ENCODE measurements at places on chromosomes 13 and 19.

DNA sequence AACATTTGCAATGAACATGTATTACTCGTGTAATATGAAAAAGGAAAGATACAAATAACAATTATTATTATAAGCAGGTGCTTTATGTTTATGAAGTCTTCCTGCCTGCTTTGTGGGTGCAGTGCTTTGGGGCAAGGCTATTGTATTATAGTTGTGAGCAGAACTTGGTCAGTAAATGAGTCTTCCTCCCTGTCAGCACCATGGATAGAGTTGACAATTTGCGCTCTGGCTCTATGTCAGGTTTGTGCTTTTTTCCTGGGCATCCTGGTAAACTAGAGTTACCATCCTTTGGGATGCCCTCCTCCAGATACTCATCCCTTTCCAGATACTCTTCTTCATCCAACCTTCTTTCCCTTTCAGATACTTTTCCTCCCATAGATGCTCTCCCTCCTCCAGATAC is 19.6 kb downstream of the ERICH6B start:
- no peak for DNase-seq

DNA sequence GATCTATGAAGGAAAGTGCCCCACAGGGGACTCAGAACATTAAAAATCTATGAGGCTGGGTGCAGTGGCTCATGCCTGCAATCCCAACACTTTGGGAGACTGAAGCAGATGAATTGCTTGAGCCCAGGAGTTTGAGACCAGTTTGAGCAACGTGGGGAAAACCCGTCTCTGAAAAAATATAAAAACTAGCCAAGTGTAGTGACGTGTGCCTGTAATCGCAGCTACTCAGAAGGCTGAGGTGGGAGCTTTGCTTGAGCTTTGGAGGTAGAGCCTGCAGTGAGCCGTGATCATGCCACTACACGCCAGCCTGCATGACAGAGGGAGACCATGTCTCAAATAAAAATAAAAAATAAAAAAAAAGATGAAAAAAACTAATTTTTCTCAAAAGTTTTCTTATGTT is 1070.6 kb downstream of the PCDH9 start:
- no peak for DNase-seq

GRCh38 chr19:1223018-1223855 is 14.6 kb downstream of the CBARP start:
- DNase-seq, result no peak

DNA sequence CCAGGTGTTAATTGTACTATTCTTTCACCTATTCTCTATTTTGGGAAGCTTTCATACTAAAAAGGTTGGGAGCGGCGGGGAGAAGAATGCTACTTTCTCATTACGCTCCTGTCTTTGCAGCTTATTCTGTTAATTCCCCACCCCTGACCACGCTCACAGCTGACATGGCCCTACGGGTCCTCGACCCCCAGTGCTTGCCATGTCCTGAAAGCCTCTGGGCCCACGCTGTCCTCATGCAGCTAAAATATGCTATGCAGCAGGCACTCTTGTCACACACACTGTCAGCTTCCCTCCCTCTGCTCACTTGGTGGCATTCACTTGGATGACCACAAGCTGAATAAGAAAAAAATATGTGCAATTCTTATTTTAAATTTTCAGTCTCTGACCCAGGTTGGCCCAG is 126.3 kb downstream of the RNF17 start:
- DNase-seq, result no peak

- DNase-seq, result no peak
Measured at GRCh38 chr13:22642088-22642487, 538.7 kb upstream of the SGCG start.

- no peak for DNase-seq
Measured at GRCh38 chr13:52744842-52745375, 5.3 kb upstream of the CNMD start.

DNA sequence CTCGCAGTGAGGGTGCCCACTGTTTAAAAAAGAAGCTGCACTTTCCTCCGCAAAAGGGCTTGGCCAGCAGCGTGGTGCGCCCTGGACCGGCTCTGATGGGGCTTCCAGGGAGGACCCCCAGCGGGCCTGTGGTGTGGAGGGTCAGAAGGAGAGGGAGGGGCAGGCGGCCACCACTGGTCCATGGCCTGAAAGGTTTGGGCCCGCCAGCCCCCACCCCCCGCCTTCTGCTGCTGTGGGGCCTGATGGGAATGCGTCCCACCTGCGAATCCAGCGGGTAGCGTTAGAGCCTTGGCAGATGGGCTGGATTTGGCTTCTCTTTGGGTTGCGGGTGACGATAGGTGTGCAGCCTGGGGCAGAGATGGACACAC is 34.7 kb downstream of the TMEM255B start:
- DNase-seq, result no peak

DNA sequence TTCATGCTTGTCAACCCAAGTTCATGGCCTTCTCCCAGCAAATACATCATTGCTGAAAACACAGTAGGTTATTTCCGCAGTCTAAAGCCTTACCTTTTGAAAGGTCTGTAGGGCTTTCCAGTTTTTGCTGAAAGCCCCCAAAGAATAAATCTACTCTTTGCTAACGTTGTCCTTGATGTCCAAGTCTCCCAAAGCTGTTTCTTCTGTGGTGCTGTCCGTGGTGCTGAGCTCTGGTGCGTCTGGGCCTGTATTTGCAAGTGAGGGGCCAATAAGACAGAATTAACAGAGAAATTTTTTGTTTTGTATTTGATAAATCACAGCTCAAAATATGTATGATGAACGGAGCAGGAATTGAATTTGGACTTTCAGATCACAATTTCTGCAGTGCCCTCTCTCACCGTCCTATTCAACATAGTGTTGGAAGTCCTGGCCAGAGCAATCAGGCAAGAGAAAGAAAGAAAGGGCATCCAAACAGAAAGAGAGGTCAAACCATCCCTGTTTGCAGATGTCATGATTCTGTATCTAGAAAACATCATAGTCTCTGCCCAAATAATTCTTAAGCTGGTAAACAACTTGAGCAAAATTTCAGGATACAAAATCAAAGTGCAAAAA is 9.8 kb upstream of the LGALS16 start:
- no peak for DNase-seq

- DNase-seq, result no peak
Measured at GRCh38 chr13:113166266-113166665, 7.8 kb downstream of the PROZ start.

DNA sequence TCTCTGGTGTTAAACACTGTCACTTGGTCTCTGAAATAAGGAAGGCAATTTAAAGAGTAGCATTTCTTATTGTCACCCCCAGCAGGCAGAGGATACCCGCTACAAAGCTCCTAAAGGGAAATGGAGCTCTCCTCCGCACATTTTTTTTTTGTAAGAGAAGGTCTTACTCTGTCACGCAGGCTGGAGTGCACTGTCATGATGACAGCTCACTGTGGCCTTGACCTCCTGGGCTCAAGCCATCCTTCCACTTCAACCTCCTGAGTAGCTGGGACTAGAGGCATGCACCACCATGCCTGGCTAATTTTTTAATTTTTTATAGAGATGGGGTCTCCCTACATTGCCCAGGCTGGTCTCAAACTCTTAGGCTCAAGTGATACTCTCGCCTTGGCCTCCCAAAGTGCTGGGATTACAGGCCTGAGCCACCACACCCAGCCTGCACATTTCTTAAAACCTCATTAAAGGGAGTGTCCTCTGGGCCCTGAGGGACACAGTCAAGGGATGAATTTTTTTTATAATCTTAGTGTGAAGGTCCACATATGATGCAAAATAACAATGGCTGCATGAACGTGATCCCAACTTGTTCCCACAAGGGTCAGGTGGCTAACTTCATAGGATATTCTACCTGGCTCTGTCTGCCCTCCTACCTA is 32.1 kb downstream of the SLC25A30 start:
- DNase-seq, result no peak

GRCh38 chr13:45331692-45332035 is 9.3 kb downstream of the TPT1 start:
- no peak for DNase-seq

DNA sequence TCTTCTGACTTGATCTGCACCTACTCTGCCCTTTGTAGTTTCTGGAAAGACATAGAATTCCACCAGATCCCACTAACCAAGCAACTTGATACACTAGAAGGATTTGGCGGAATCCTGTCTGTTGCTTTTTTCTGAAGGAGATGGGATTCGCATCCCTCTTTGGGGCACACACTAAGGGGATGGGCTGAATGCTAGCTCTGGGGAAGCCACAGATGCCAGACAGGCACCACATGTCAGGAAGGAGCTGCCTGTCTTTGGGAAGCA is 52.1 kb downstream of the SERP2 start:
- DNase-seq, result no peak

DNA sequence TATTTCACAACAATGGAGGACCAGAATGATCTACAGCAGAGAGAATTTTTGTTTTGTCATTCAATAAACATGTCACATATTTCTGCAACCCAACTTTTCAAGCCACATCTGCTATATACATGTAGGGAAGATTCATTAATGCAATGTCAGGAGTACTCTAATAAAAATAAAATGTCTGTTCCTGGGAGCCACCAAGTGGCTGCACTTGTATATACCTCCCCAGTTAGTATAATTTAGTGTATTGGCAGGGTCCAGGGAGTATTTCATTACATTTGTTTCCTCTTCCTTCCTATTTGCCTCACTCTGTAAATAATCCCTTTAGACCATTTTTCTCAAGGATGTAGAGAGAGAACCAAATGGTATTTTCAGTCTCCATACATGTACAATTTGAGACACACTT is 1169.0 kb downstream of the DIAPH3 start:
- no peak for DNase-seq

DNA sequence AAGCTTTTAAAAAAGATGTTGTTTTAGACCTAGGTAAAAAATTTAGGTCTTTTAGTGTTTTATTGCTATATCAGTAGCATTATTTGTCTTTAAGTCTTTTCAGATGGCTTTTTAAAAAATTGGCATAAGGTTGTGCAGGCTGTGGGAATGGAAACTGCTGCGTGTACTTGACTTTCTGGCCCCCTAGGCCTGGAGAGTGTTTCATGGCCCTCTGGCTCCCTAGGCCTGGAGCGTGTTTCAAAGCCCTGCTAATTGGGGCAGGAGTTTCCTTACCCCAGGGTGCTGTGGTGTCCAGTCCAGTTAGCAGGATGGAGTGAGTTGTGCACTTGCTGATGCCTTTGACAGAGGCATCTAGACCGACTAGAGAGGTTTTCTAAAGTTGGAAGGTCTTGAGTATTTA is 23.8 kb downstream of the PRAM1 start:
- no peak for DNase-seq

DNA sequence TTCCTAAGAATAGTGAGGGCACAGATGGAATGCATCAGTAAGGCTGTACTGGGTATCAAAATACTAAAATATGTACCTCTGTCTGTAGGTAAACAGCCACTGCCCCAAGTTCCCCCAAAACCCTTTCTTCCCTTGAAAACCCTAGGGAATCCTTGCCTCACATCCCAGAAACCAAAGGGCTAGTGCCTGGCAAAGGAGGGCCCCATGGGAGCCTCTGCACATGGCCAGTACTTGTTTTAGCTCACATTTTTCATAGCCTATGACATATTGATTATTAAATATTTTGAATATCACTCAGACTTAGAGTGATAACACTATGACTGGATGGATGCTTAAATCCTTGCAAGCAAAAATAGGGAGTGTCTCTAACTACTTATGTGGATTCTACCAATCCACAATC is 237.1 kb downstream of the LHFPL6 start:
- no peak for DNase-seq

- no peak for DNase-seq
Measured at GRCh38 chr19:2528675-2529101, 52.8 kb downstream of the GADD45B start.

DNA sequence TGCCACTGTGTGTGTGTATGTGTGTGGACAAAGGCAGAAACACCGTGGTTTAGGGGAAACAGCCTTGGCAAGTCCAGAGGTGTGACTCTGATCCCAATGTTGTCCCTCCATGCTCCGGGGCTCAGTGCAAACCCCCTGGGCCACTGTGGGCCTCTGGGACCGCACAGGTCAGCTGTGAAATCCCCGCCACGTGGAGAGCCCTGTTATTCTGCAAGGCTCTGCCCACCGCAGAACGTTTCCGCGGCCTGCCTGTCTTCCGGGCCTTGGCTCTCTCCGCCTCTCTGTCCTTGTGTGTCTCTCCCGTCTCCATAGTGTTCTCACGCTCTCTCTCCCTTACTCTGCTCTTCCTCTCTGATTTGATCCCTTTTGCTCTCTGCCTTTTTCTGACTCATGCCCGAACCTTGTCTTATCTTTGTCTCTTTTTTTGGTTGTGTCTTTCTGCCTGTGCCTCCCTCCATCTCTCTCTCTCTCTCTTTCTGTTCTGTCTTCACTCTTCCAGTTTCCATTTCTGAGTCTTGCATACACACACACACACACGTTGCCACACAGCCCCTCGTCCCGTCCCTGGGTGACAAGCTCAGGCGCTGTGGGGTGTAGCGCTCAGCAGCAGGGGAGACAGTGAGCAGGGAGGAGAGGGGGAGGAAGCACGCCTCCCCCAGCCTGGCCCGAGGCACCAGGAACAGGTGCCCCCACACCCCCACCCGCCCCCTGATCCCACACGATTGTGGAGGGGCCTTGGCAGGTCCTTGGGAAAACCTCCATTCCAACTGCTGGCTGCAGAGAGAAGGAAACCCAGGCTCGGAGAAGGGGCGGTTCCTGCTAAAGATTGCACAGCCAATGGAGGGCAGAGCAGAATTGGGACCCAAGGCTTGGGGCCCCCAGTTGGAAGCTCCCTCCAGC is 3.0 kb downstream of the TTYH1 start:
- no peak for DNase-seq

DNA sequence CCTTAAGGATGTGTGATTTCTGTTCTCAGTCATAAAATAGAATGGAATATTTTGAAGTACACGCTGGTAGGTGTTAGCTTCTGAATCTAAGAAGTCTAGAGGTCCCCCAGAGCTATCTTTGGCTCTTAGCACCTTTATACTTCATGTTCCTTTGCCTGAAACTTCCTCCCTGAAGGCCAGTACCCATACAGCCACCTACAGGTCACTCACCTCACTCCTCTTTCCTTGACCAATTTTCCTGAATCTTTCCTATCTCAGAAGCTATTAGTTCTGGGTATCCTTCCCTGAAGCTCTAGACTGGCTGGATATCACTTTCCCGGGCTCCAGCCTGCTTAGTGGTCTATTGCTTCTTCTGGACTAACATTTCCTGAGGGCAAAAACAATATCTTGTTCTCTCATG is 93.4 kb upstream of the EDNRB start:
- DNase-seq, result no peak

DNA sequence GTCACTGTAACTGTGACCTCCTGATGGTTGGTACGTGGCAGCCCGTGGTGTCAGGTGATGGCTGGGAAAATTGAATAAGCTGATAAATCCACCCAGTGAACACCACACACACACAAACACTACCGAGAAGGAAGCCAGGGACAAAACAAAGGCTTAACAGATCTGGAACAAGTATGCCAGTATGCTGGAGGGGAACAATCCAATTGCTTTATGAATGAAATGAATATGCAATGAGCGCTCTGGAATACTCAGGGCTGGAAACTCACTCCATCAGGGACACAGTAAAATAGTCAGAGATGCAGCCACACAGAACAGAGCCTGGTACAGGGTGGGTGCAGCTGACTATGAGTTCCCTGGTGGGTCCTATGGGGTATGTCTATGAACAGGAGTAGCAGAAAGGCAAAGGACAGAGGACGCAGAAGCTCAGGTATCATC is 16.7 kb downstream of the TMTC4 start:
- DNase-seq, result no peak
